ENCODE measurements at places on chromosomes 5 and 9.

DNA sequence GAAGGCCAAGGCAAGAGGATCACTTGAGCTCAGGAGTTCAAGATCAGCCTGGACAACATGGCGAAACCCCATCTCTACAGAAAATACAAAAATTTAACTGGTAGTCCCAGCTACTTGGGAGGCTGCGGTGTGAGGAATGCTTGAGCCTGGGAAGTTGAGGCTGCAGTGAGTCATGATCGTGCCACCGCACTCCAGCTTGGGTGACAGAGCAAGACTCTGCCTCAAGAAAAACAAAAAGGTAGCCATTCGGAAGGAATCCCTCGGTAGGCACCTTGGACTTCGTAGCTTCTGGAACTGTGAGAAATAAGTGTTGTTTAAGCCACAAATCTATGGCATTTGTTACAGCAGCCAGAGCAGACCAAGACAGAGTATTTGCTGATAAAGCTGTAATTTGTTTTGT lies 174.2 kb downstream of the DCP2 start:
- H3K27me3 ChIP-seq, result no peaks in the 10 kb centered on the region
- H3K4me3 ChIP-seq, result no peak overlapping the region
- no peaks in the 10 kb centered on the region for H3K36me3 ChIP-seq
- no peak overlapping the region for H3K27ac ChIP-seq

- no peak overlapping the region for H3K4me3 ChIP-seq
- no peaks in the 10 kb centered on the region for H3K4me1 ChIP-seq
- H3K27me3 ChIP-seq, result no peaks in the 10 kb centered on the region
- no peaks in the 10 kb centered on the region for H3K36me3 ChIP-seq
- DNase-seq, result no peak
These were observed 348.5 kb upstream of the RIOK2 start for GRCh38 chr5:97531549-97531948.

- H3K4me3 ChIP-seq, result no peak overlapping the region
- H3K27ac ChIP-seq, result no peak overlapping the region
- H3K36me3 ChIP-seq, result no peaks in the 10 kb centered on the region
- DNase-seq, result no peak
- H3K27me3 ChIP-seq, result no peaks in the 10 kb centered on the region
- no peaks in the 10 kb centered on the region for H3K4me1 ChIP-seq
These were observed 325.7 kb upstream of the WWC1 start for GRCh38 chr5:167965710-167966109.

GRCh38 chr9:114388764-114389375 lies 1.1 kb upstream of the AKNA start:
- no peak for DNase-seq
- no peak overlapping the region for H3K4me3 ChIP-seq
- no peaks in the 10 kb centered on the region for H3K27me3 ChIP-seq
- H3K36me3 ChIP-seq, result no peaks in the 10 kb centered on the region

DNA sequence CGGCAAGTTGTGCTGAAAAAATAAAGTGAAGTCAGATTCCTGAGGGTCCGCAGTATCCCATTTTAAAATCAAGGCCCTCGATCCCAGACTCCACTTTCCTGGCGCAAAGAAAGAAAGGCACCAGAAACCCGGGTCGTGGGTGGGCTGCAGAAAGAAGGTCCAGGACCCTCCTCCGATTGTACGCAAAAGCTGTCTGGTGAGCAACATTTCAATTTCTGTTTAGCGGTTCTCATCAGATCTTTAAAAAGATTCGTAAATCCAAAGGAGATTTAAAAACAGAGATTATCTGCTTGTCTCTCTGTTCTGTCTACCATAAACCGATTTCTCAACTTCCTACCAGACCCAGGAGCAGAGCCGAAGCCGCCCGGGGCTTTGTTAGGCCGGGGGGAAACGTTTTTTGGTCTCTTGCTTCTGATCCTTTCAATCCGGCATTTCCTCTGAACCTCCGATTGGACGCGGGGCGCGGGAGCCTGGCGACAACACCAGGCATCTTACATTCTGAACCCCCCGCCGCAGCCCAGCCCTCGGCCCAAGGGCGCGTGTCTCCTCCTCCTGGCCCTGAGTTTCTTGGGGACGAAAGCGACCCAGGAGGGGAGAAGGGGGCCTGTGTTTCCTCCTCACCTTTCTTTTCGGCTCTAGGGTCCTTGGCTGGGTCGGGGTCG lies 746 bp downstream of the NKX2-5 start:
- H3K27me3 ChIP-seq, result peaks cover 8% of the 10 kb centered on the region
- H3K27ac ChIP-seq, result peak overlapping the region; percentile 97
- no peak for DNase-seq
- H3K4me1 ChIP-seq, result peaks cover 29% of the 10 kb centered on the region
- H3K4me3 ChIP-seq, result no peak overlapping the region
- no peaks in the 10 kb centered on the region for H3K36me3 ChIP-seq

GRCh38 chr5:74020503-74020902 lies 394.5 kb downstream of the ARHGEF28 start:
- no peak overlapping the region for H3K4me3 ChIP-seq
- H3K36me3 ChIP-seq, result no peaks in the 10 kb centered on the region
- no peaks in the 10 kb centered on the region for H3K27me3 ChIP-seq
- H3K27ac ChIP-seq, result no peak overlapping the region
- peaks cover 6% of the 10 kb centered on the region for H3K4me1 ChIP-seq
- DNase-seq, result peak; percentile 65

DNA sequence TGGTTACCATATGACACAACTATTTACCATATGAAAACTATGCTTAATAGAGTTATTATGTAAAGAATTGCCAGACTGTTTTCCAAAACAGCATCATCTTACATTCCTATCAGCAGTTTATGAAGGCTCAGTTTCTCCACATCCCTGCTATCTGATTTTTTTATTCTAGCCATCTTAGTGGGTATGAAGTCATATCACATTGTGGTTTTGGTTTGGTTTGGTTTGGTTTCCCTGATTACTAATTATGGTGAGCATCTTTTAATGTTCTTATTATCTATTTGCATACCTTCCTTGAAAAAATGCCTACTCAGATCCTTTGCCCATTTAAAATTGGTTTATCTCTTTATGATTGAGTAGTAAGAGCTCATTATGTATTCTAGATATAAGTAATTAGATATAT lies 199.4 kb upstream of the NFIL3 start:
- H3K36me3 ChIP-seq, result no peaks in the 10 kb centered on the region
- H3K27me3 ChIP-seq, result no peaks in the 10 kb centered on the region
- no peak for DNase-seq
